Islet precursor cell (in vitro differentiated cells): ENCODE measurements at places on chromosomes 2 and 18.

DNA sequence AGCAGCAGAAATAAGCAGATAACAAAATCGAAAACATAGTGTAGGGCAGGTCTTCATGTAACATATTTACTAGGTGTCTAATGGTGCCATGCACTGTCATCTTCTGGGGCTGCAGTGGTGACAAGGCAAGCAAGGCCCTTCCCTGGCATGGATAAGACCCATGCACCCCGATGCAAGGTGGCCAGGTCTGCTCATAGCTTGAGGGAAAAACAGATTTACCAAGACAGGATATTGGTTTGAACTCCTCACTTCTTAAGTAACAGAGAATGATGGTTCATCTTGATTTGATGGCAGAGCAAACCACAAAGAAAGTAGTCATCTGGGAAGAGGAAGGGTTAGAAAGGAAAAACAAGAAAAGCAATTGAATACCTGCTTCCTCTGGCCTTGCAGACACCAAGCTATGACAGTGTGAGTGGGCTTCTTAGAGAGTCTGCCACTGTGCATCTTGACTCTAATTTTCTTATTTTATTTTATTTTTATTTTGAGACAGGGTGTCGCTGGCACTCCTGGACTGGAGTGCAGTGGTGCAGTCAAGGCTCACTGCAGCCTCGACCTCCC lies 35.8 kb upstream of the EML6 start:
- DNase-seq, result no peak

DNA sequence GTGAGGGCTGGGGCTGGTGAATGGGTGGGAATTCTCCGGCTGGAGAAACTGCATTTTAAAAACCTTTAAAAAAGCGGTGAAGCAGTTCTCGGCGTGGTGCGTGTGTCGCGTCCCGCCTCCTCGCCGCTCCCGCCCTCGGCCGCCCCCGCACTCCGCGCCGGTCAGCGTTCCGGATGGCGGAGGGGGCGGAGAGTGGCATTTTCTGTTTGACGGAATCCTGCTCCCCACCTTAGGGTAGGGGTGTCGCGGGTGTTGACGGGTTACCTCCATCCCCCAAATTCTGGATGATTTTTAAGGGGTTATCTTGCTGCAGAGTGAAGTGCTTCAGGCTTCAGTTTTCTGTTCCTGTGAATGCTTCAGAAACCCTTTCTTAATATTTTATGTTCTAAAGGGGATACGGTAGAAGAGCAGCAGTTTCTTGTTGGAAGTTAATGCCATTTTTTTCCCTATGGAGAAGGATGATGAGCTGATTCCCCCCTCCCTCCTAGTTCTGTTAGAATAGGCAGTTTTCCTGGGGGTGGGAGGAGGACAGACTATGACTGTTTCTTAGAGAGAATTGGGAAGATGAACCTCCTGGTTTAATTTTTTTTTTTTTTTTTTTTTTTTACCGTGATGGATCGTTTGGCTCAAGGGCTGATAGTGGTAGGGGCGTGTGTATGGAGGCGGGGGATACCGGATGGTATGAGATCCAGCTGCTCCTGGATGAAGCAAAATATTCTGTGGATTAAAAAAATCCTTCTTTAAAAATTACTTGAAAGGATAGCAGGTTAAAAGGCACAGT lies 756 bp downstream of the ABI2 start:
- peak; percentile 64 for DNase-seq

GRCh38 chr2:28407976-28408690 lies 15.5 kb downstream of the FOSL2 start:
- no peak for DNase-seq

DNA sequence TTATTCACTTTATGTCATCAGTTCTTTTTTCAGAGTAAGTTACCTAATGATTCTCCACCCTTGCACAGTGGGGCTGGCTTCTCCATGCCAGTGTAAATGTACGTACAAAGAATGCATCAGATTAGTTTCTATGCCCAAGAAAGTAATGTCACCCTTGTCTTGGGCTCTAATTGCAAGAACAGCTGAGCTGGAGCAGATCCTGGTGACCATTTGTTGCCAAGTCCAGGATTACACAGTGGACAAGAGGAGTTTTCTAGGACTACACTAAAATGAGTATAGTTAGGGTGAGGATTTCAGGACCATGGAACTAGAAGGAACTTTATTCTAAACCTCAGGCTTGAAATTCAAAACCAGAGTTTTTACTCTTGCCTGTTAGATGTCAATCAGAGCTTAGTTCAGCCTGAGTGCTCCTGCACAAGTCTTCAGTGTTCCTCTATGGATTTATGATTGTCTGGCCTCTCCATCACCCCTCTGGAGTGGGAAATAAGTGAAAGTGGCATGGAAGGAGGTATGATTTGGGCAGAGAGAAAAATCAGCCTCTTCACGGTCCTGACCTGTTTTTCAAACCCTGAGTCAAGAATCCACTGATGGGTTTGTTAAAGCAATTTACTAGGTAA lies 29.8 kb downstream of the PCBP1 start:
- DNase-seq, result no peak

DNA sequence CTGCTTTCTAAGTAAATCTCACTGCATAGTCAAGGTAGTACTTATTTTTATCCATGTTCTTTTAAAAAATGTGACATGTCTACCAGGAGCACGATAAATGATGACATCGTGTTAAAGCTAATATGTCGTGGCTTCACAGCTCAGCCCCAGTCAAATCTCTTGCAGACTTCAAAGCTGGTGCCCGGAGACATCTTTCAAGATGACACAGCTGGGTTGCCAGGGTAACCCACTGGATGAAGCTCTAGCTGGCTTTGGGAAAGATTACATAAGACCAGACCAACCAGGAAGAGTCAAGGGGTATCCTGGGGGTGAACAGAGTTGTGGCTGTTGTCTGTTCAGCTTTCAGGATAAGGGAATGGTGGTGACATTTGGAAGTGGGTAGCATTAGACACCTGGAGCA lies 67.8 kb downstream of the VSNL1 start:
- peak; percentile 46 for DNase-seq

GRCh38 chr2:113818382-113818951 lies 62.0 kb upstream of the SLC35F5 start:
- peak; percentile 99 for DNase-seq

- DNase-seq, result no peak
Measured at GRCh38 chr2:74540291-74540690, 10.6 kb downstream of the HTRA2 start.

DNA sequence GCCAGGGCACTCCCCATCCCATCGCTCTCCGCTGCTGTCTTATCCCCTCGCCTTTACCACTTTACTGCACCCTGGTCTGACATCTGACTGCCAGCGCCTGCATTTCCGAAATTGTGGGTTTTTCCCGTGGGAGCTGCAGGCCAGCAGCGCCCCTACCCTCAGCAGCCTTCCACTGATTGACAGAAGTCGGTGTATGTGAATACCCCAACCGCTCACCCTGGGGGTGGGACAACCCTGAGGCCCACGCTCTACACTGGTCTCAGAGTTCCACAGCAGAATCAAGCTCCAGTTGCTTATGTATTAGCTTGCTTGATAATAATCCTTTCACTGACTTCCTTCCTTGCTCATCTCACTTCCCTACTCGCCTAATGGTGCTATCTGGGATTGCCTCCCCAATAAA lies 62.0 kb downstream of the POLE4 start:
- no peak for DNase-seq
